ENCODE measurements at places on chromosomes 12 and 14.

- no peak for DNase-seq
Measured at GRCh38 chr12:120489018-120489417, 6.9 kb upstream of the DYNLL1 start.

DNA sequence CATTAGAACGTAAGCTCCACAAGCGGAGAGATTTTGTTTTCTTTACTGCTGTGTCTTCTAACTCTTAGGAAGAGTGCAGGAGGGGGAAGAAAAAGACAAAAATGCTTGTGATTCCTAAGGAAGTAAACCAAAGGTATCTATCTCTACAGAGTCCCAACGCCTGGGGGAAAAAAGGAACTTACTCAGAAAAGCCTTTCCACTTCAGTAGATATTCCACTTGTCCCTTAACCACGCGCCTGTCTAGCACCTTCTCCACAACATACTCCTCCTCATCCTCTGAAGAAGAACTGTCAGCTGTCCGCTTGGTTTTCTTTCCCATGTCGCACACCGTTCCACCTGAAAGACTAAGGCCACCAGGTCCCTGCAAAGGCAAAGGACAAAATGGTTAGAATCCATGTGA lies 22.6 kb downstream of the CBX5 start:
- DNase-seq, result no peak

GRCh38 chr12:62732861-62733427 lies 202.0 kb downstream of the PPM1H start:
- DNase-seq, result no peak

GRCh38 chr12:29944269-29945000 lies 160.7 kb upstream of the TMTC1 start:
- DNase-seq, result no peak

GRCh38 chr12:2356601-2357125 lies 303.9 kb downstream of the CACNA1C start:
- no peak for DNase-seq

- DNase-seq, result no peak
Measured at GRCh38 chr12:64583771-64584421, 26.4 kb upstream of the RASSF3 start.

GRCh38 chr12:113149361-113150150 lies at the start of gene CFAP73:
Gene CFAP73 (plus strand): TSS chr12:113149724. CDS start chr12:113149858, 134 bp downstream.
- DNase-seq, result peak; percentile 65

- no peak for DNase-seq
Measured at GRCh38 chr12:66092559-66093269, 37.8 kb downstream of the LLPH start.

DNA sequence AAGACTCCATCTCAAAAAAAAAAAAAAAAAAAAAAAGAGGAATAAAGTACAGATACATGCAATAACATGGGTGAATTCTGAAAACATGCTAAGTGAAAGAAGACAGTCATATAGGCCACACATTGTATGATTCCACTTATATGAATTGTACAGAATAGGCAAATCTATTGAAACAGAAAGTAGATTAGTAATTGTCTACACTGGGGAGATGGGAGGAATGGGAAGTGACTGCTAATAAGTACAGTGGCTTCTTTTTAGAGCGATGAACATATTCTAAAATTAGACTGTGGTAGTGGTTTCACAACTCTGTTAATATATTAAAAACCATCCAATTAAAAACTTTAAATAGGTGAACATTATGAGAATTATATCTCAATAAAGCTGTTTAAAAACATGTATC lies 74.4 kb downstream of the ANKS1B start:
- DNase-seq, result no peak

- no peak for DNase-seq
Measured at GRCh38 chr14:86464341-86464740, 934.4 kb downstream of the FLRT2 start.

- no peak for DNase-seq
Measured at GRCh38 chr14:53532853-53533252, 379.7 kb upstream of the DDHD1 start.

DNA sequence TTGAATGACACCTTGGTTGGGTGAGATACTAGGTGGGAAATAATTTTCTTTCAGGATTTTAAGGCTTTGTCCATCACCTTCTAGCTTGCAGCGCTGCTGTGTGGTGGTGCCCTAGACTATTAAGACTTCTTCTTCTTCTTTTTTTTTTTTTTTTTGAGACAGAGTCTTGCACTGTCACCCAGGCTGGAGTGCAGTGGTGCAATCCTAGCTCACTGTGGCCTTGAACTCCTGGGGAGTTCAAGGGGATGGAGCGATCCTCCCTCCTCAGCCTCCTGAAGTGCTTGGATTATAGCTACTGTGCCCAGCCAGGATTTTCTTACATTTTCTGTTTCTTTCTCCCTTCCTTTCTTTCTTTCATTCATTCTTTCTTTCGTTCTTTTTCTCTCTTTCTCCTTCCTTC lies 10.3 kb upstream of the MTA1 start:
- DNase-seq, result no peak

GRCh38 chr12:52035190-52035589 lies 16.1 kb upstream of the NR4A1 start:
- DNase-seq, result no peak

DNA sequence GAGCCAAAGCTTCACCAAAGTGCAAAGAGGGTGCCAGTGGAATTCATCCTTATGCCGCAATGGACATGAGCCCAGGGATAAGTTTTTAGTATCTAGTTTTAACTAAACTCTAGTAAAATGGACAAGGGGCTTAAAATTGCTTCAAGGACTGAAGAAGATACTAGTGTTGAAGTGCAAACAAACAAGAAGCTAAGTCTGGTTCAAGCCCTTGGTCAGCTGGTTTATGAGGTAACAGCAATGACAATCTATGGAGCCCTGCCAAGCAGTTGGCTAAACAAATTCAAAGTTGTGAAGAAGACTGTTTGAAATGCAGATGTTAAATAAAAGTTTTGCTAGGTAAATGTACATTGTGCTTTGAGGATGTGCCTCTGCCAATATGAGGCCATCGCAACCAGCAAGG lies 209.4 kb downstream of the KTN1 start:
- no peak for DNase-seq

GRCh38 chr12:7705846-7706245 lies 5.4 kb upstream of the DPPA3 start:
- no peak for DNase-seq

GRCh38 chr14:97198813-97199212 lies 401.6 kb downstream of the VRK1 start:
- no peak for DNase-seq

DNA sequence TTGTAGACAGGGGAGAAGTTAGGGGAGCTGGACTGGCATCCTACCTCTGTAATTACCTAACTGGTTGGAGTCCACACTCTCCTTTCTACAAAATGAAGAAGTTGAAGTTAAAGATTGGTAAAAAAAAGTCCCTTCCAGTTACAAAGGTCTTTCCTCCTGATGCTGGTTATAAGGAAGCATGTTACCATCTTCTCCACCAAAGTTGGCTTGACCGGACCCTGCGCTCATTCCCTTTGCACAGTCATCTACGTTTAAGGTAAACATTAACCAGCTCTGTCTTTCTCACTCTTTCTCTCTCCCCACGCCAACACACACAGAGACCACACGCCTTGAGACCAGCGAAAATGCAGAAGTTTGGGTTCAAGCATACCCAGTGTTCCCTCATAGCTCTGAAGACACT lies 11.9 kb downstream of the FBLN5 start:
- no peak for DNase-seq

DNA sequence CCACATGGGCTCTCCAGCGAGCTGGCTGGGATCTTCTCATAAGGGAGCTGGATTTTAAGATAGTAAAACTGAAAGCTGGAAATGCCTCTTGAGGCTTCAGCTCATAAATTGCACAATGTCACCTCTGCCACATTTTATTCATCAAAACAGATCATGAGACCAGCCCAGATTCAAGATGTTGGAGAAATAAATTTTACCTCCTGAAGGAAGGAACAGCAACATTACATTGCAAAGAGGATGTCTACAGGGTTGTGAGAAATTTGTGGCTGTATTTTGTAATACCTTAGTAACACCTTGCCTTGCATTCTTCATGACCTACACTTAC lies 43.1 kb upstream of the KRR1 start:
- DNase-seq, result no peak

DNA sequence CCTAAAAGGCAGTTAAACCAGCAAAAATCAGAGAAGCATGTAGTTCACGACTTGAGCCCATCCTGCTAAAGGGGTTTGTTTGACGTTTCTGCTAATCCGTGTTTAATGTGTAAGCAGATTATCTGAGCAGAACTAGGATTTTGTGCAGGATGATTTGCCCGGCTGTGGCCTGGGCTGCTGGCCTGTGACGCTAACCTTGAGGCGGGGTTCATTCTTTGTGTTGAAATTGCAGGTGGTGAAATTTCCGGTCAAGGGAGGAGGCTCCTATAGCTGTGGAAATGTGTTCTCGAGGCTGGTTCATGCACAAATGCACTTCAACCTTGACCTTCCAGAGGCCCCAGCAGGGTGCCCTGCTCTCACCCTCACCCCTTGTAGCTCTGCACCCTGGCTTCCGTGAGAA lies 63.7 kb downstream of the SLC24A4 start:
- DNase-seq, result no peak

GRCh38 chr12:76863837-76864236 lies 15.0 kb downstream of the CSRP2 start:
- no peak for DNase-seq

- DNase-seq, result no peak
Measured at GRCh38 chr12:81617915-81618314, 141.2 kb downstream of the PPFIA2 start.

GRCh38 chr14:23181453-23181852 lies 2.0 kb downstream of the SLC7A8 start:
- DNase-seq, result no peak

DNA sequence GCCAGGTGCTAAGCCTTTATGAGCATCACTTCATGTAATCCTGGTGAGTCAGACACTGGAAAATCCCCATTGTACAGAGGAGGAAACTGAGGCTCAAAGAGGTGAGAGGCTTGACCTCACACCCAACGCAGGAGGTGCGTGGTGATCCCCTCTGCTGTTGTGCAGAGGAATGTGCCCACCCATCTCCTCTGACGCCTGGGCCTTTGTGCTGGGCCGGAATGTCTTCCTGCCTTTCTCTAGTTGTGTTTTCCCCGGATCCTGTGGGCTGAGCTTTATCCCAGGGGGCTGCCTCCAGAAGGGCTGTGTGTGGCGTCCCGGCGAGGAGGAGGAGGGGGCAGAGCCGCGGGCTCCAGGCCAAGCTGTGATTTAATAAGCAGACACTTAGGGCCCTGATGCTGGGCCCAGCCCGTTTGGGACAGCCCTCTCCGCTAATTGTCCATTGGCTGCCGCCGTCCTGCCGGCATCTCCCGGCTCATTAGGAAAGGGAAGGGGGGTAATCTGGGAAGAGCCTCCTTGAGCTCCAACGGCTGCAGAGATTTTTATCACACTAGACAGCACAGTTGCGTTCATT lies 653.6 kb downstream of the MED13L start:
- no peak for DNase-seq

DNA sequence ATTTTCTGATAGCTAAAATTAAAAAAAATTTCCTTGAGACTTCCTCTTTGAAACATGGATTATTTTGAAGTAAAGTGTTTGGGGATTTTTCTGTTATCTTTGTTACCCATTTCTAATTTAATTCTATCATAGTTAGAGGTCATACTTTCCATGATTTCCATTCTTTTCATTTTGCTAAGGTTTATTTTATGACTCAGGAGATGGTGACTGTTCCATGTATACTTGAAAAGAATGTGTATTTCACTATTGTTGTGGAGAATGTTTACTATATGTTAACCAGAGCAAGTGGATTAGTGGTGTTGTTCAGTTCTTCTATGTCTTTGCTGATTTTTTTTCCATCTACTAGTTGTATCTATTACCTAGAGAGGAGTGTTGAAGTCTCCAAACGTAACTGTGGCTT lies 250.5 kb upstream of the PELI2 start:
- DNase-seq, result no peak

DNA sequence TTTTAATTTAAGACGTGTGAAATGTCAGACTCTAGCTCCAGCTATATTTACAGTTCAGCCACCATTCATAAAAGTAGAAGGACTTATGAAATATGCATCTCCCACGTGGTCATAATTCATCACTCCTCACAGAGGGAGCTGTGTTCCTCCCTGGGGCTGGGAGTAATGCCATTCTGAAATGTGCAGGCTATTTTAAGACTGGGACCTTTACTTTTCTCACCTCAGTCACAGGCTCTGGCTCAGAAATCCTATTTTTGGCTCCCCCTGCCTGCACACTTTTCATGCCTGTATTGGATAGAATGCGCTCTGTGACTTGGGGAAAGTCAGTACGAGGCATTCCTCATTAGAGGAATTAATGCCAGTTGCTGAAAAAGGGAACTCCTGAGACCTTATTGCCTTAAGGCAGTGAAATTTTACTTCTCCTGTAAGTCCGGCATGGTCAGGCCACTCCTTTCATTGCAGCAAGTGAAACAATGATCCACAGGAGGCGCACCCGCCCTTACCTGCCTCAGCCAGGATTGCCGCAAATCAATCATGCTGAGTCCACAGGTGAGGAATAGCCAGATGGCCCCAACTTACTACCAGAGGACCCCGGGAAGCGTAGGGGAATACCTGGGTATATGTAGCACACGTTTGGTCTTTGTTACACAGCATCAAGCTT lies 1133.2 kb upstream of the TMEM132C start:
- DNase-seq, result no peak

- no peak for DNase-seq
Measured at GRCh38 chr12:93043192-93043876, 114.2 kb upstream of the EEA1 start.

DNA sequence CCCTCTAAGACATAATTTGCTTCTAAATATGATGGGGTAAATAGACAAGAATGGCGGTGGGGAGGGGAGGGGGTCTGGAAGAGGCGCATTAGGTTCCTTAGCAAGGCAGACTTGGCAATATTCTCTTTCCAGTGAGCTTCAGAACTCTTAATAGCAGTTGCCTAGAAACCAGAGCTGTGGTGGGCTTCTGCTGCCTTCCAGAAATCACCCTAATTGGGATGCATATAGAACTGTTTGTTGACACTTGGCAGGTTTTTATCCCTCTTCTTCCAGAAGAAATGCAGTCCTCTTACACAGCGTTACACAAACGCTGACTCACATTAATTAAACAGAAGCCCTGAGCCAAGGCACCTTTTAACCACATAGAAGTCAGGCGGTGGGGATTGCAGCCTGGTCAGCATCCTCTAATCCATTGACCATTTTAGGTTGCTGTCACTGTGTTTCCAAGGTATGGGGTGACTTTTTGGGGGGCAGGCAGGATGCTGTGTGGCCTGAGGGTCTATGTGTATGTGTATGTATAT lies 114.1 kb downstream of the CCDC60 start:
- no peak for DNase-seq

GRCh38 chr12:32076941-32077340 lies 29.7 kb upstream of the BICD1 start:
- DNase-seq, result no peak

- no peak for DNase-seq
Measured at GRCh38 chr12:120079411-120080400, 36.8 kb downstream of the RAB35 start.

- no peak for DNase-seq
Measured at GRCh38 chr12:124411281-124411878, 116.5 kb downstream of the RFLNA start.
